ENCODE measurements at places on chromosomes 2 and 18. TPM values are rescaled to one million over a fixed set of nuclear protein-coding genes. Genes with fewer than 3 reads are reported as not detected.

DNA sequence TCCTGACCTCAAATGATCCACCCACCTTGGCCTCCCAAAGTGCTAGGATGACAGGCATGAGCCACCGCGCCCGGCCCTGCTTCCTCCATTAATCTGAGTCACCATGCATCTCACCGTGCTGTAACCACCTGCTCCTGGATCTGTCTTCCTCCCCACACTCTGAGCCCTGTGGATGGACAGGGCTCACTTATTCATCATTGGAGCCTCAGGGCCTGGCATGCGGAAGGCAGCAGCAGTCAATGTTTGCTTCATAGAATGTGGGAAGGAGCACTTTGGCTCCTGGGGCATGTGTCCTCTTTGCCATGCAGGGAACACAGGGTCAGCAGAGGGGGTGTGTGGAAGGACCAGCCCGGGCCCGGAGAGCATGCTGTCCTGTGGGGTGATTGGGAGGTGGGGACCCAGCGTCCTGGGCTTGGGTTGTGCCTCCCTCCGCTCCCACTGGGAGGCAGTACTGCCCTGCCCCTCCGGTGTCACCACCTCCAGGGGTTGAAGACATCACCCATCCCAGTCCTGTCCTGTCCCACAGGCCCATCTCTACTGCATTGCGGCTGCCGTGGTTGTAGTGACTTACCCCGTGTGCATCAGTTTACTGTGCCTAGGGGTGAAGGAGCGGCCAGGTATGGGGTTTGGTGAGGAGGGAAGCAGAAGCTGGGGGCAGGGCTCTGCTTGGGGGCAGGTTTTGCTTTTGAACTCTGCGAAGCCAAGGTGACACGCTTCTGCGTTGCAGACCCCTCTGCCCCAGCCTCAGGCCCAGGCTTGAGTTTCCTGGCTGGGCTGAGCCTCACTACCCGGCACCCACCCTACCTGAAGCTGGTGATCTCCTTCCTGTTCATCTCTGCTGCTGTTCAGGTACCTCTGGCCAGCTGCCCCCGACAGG is 11.5 kb downstream of the MFSD2B start:
- H3K27ac ChIP-seq, result no peak overlapping the region
- peak; percentile 39 for DNase-seq
- no peaks in the 10 kb centered on the region for H3K4me1 ChIP-seq
- H3K27me3 ChIP-seq, result no peaks in the 10 kb centered on the region
- no peak overlapping the region for H3K4me3 ChIP-seq
- H3K36me3 ChIP-seq, result no peaks in the 10 kb centered on the region

DNA sequence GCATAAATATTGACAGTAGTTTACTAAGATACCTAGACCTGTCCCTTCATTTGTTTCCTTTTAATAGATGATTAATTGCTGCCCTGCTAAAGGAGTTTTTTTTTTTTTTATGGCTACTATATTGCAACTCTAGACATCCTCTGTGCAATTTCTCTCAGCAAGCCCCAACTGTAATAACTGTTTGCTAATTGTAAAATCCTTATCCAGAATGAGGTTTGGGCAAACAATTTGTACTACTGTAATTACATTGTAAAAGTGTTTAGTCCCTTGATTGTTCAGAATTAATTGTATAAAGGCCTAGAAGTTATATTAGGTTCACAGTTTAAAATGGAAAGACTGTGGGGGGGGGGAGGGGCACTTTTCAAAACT is 3.7 kb upstream of the MEIS1 start:
- no peak overlapping the region for H3K4me3 ChIP-seq
- H3K27me3 ChIP-seq, result peaks cover 73% of the 10 kb centered on the region
- H3K27ac ChIP-seq, result no peak overlapping the region
- DNase-seq, result no peak
- H3K4me1 ChIP-seq, result peaks cover 29% of the 10 kb centered on the region

ASTL gene
- not detected for total RNA-seq

GPR55 gene
- 12.3 TPM for total RNA-seq

ALKAL2 gene
- total RNA-seq, result not detected

GRCh38 chr2:188382107-188382506 is 90.4 kb downstream of the GULP1 start:
- no peak for DNase-seq
- no peak overlapping the region for H3K27ac ChIP-seq
- H3K36me3 ChIP-seq, result no peaks in the 10 kb centered on the region
- H3K4me3 ChIP-seq, result no peak overlapping the region
- H3K4me1 ChIP-seq, result no peaks in the 10 kb centered on the region
- no peaks in the 10 kb centered on the region for H3K27me3 ChIP-seq
